ENCODE measurements at places on chromosomes 7 and 10. TPM values are rescaled to one million over a fixed set of nuclear protein-coding genes. Genes with fewer than 3 reads are reported as not detected.
A peak's percentile ranks its signal among the peaks of the same experiment; 100 is the strongest.

- H3K4me3 ChIP-seq, result no peak overlapping the region
- H3K36me3 ChIP-seq, result peaks cover 6% of the 10 kb centered on the region
- no peak overlapping the region for H3K27ac ChIP-seq
- H3K4me1 ChIP-seq, result peaks cover 8% of the 10 kb centered on the region
- H3K27me3 ChIP-seq, result no peaks in the 10 kb centered on the region
Measured at GRCh38 chr10:11525503-11525902, 85.9 kb downstream of the USP6NL start.

DNA sequence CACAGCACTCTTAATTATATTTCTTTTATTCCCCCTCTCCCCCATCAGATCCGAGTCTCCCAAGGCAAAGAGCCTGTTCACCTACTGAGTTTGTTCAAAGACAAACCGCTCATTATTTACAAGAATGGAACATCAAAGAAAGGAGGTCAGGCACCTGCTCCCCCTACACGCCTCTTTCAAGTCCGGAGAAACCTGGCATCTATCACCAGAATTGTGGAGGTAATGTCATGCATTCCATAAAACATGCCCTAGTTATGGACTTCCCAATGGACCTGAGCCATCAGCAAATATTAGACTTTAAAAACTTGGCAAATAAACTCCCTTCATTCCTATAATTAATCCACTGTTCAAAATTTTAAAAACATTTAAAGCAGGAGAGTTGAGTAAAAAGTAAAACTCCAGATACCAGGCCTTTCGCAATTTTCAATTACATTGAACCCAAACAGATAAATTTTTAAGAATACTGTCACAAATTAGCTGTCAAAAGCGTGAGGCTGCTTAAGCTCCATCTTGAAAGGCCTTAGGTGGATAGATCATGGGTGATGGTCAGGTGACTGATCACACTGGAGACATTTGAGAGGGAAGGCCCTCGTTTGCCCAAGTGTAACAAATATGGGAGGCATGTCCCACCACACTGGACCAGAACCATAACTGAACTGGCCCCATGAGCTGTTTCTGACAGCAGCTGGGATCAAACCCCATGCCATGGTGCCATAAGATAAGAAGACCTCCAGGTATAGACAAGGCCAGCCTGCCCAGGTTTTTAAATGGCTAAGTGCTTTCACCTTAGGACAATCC, 46.9 kb upstream of the ARL4A start:
- H3K27ac ChIP-seq, result no peak overlapping the region
- H3K4me1 ChIP-seq, result peaks cover 11% of the 10 kb centered on the region
- H3K4me3 ChIP-seq, result no peak overlapping the region
- H3K27me3 ChIP-seq, result no peaks in the 10 kb centered on the region

GRCh38 chr7:42253316-42253715, 16.3 kb upstream of the GLI3 start:
- H3K27me3 ChIP-seq, result no peaks in the 10 kb centered on the region
- H3K36me3 ChIP-seq, result no peaks in the 10 kb centered on the region
- H3K27ac ChIP-seq, result no peak overlapping the region
- no peak overlapping the region for H3K4me3 ChIP-seq
- DNase-seq, result no peak

DNA sequence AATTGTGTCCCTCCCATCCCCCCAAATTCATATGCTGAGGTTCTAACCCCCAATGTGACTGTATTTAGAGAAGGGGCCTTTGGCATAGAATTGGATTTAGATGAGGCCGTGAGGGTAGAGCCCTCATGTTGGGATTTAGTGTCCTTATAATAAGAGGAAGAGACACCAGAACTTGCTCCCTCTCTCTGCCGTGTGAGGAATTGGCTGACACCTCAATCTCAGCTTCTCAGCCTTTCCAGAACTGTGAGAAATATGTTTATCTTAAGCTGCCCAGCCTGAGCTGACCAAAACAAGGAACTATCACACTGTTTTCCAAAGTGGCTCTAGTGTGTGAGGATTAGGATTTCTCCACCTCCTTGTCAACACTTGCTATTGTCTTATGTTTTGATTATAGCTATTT, 400.0 kb upstream of the FZD8 start:
- no peak for DNase-seq
- no peaks in the 10 kb centered on the region for H3K4me1 ChIP-seq
- H3K27ac ChIP-seq, result no peak overlapping the region
- H3K36me3 ChIP-seq, result no peaks in the 10 kb centered on the region

GRCh38 chr10:115665549-115665948, 572.4 kb downstream of the ATRNL1 start:
- no peaks in the 10 kb centered on the region for H3K27me3 ChIP-seq
- no peaks in the 10 kb centered on the region for H3K4me1 ChIP-seq
- no peak for DNase-seq
- H3K27ac ChIP-seq, result no peak overlapping the region
- H3K4me3 ChIP-seq, result no peak overlapping the region
- no peaks in the 10 kb centered on the region for H3K36me3 ChIP-seq

DNA sequence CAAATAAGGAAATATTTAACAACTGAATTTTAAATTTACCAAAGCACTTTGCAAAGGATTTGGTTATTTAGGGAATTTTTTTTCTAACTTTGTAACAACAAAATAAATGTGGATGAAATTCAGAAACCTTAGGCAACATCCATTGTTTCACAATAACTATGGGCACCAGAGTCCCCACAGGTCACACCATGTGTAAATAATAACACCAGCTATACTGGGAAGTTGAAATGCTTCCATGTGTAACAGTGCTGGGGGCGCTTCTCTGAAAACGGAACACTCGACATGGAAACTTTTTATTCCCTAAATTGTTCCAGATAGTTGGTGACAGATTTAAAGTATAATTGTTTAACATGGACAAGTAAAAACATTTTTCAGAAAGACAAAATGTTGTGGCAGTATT, 818.6 kb downstream of the TNS3 start:
- DNase-seq, result no peak
- no peak overlapping the region for H3K27ac ChIP-seq
- H3K4me1 ChIP-seq, result peaks cover 30% of the 10 kb centered on the region
- H3K27me3 ChIP-seq, result no peaks in the 10 kb centered on the region
- no peak overlapping the region for H3K4me3 ChIP-seq

GRCh38 chr7:66319407-66319979, 114.4 kb downstream of the TPST1 start:
- no peak overlapping the region for H3K4me3 ChIP-seq
- H3K27ac ChIP-seq, result no peak overlapping the region
- H3K27me3 ChIP-seq, result no peaks in the 10 kb centered on the region

DNA sequence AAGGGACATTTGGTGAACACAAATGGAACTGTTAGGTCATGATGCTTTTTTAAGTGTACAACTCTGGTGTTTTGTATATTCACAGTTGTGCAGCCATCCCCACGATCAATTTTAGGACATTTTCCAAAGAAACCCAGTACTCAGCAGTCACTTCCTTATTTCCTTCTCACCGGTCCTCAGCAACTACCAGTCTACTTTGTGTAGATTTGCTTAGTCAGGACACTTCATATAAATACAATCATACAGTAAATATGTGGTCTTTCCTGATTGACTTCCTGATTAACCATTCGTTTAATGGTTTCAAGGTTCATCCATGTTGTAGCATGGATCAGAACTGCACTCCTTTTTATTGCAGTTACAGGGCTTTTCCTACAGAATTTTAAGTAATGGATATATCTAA, 14.4 kb downstream of the SGPL1 start:
- peaks cover 12% of the 10 kb centered on the region for H3K36me3 ChIP-seq
- peak; percentile 15 for DNase-seq
- H3K27ac ChIP-seq, result no peak overlapping the region
- peaks cover 47% of the 10 kb centered on the region for H3K4me1 ChIP-seq

DNA sequence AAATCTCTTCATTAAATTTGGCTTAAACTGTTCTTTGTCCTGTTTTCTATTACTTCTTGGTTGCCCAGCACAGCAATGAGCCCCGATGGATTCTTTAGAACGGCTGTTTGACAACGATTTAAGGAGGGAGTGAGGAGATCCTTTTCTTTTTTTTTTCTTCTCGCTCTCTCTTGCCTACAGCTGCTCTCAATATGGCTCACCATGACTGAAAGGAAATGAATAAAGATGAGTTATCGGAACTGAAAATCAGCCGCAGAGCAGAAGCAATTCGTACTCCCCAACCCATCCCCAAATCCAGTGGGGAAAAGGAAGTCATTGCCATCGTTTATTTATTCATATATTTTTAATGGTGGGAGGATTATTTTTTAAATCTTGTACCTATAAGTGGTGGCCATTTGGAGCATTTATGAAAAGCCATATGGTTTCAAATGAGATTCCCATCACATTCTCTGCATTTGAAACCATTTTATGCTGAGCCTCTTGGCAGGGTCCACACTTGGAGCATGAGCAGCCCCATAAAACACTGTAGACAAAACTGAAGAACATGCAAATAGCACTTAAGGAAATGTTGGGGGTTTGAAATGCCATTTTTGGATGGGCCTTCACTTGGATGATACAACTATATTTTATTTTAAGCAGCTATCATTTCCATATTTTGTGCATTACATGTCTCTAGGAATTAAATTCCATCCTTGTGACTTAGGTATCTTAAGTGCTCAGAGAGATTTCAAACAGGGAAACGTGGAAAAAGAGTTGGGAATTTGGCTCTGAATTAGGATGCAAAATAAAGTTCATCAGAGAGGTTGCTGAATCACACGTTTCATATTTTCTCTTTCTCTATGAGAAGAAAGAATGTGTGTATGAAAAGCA, 107.7 kb upstream of the FZD1 start:
- no peaks in the 10 kb centered on the region for H3K4me1 ChIP-seq
- no peak for DNase-seq
- H3K36me3 ChIP-seq, result no peaks in the 10 kb centered on the region
- no peak overlapping the region for H3K4me3 ChIP-seq

- H3K36me3 ChIP-seq, result no peaks in the 10 kb centered on the region
- no peaks in the 10 kb centered on the region for H3K4me1 ChIP-seq
- DNase-seq, result no peak
Measured at GRCh38 chr10:122669842-122670241, 29.8 kb downstream of the C10orf120 start.

- peak overlapping the region; percentile 91 for H3K4me3 ChIP-seq
- peaks cover 24% of the 10 kb centered on the region for H3K36me3 ChIP-seq
- H3K4me1 ChIP-seq, result no peaks in the 10 kb centered on the region
- no peaks in the 10 kb centered on the region for H3K27me3 ChIP-seq
- DNase-seq, result peak; percentile 38
Measured at GRCh38 chr7:91264924-91265681, 870 bp downstream of the FZD1 start.

DNA sequence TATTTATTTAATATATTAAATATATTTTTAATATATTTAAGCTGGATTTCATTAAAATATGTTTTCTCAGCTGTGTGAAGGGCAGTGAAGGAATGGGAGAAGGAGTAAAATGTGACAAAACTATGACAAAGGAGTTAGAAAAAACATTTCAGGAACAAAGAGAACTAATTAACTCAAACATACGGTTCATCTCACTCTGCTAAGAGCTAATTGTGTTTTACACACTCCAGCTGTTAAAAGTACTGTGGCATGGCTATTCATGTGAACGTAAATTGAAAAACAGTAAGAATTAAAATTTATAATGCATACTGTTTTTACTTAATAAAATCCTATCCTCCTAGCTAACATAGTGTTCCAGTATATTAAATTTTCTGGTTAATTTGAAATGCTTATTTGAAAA, 262.5 kb upstream of the GNAI1 start:
- H3K4me1 ChIP-seq, result no peaks in the 10 kb centered on the region
- no peak overlapping the region for H3K27ac ChIP-seq
- no peaks in the 10 kb centered on the region for H3K27me3 ChIP-seq
- H3K4me3 ChIP-seq, result no peak overlapping the region
- H3K36me3 ChIP-seq, result no peaks in the 10 kb centered on the region
- DNase-seq, result no peak

DNA sequence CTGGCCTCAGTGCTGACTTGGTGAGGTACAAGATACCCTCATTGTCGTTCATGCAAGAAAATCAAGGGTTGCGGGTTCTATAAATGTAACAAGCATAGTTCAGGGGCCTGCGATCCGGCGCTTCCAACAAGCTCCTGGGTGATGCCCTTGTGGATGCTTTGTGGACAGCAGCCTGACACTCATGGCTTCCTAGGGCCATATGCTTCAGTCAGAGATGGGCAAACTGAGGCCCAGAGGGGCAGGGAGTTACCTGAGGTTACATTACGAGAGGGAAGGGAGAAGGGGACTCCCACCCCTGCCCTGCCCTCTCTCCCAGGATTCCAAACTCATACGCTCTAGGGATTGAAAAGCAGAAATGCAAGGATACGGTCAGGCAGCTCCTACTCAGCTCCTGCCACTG, 296.3 kb upstream of the ZMIZ1 start:
- H3K36me3 ChIP-seq, result no peaks in the 10 kb centered on the region
- no peak overlapping the region for H3K4me3 ChIP-seq
- H3K27ac ChIP-seq, result no peak overlapping the region
- no peaks in the 10 kb centered on the region for H3K4me1 ChIP-seq
- peaks cover 19% of the 10 kb centered on the region for H3K27me3 ChIP-seq

- H3K4me3 ChIP-seq, result no peak overlapping the region
- peaks cover 39% of the 10 kb centered on the region for H3K27me3 ChIP-seq
- no peak for DNase-seq
Measured at GRCh38 chr10:97034301-97034700, 151.5 kb downstream of the SLIT1 start.

- peak within 1 kb of the TSS; percentile 68 for H3K4me3 ChIP-seq
- no peak for DNase-seq
- H3K27me3 ChIP-seq, result peaks cover 39% of the 10 kb centered on the region
- no peak within 1 kb of the TSS for H3K27ac ChIP-seq
- no peaks in the 10 kb centered on the region for H3K4me1 ChIP-seq
Measured at GRCh38 chr10:19816411-19817230, at the start of gene PLXDC2. Gene PLXDC2, plus strand, starts transcription at chr10:19816432.

DNA sequence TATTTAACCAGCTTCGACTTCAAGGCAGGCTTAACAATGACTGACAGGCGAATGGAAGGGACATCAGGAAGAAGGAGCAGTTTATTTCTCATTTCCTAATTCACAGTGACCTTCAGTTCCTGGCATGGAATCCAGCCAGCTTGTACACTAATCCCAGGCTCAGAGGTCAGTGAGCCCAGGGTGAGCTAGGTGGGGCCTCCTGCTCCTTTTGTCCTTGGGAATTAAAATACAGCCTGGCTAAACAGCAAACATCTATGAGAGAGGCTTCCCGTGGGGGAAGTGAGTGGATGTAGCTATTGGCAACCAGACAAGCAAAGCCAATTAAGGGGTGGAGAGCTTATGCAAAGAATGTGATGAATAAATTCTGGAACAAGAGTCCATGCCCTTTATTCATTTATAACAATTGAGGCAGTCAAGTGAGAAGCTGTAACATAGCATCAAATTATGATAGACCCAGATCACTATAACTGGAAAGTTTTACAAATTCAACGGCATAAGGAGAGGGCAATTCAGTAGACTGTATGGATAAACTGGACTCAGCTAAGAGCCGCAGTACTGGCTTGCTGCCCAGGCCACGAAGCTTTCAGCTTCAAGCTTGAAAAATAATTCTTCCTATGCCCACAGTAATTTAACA, 57.1 kb downstream of the STK17A start:
- H3K27ac ChIP-seq, result peak overlapping the region; percentile 63
- peak; percentile 41 for DNase-seq
- H3K36me3 ChIP-seq, result peaks cover 72% of the 10 kb centered on the region
- H3K4me1 ChIP-seq, result peaks cover 27% of the 10 kb centered on the region
- no peaks in the 10 kb centered on the region for H3K27me3 ChIP-seq

- H3K36me3 ChIP-seq, result peaks cover 25% of the 10 kb centered on the region
- H3K4me1 ChIP-seq, result peaks cover 30% of the 10 kb centered on the region
- no peak overlapping the region for H3K27ac ChIP-seq
Measured at GRCh38 chr10:71776481-71776925, 3.2 kb upstream of the VSIR start.

CDHR3 gene
- 4.0 TPM for total RNA-seq

PIK3CG gene
- not detected for total RNA-seq

COMTD1 gene
- total RNA-seq, result 67.6 TPM

RP9 gene
- total RNA-seq, result 30.9 TPM

CTAGE8 gene
- total RNA-seq, result 4.3 TPM

STEAP4 gene
- total RNA-seq, result 11.3 TPM

CUBN gene
- total RNA-seq, result 0.27 TPM

EPDR1 gene
- 60.5 TPM for total RNA-seq

NPSR1 gene
- not detected for total RNA-seq

GIMAP4 gene
- total RNA-seq, result not detected
